ENCODE measurements at places on chromosomes 6 and 20.

GRCh38 chr20:46850416-46850815 is 44.2 kb upstream of the EYA2 start:
- no peak for DNase-seq

GRCh38 chr6:90383196-90383822 is 86.7 kb upstream of the BACH2 start:
- no peak for DNase-seq

- DNase-seq = no peak
Observed at GRCh38 chr6:133467231-133467981, 226.2 kb downstream of the EYA4 start.

- DNase-seq = no peak
Observed at GRCh38 chr20:48730977-48731376, 96.8 kb downstream of the PREX1 start.

- DNase-seq = no peak
Observed at GRCh38 chr20:60113771-60114170, 155.5 kb downstream of the CDH26 start.

DNA sequence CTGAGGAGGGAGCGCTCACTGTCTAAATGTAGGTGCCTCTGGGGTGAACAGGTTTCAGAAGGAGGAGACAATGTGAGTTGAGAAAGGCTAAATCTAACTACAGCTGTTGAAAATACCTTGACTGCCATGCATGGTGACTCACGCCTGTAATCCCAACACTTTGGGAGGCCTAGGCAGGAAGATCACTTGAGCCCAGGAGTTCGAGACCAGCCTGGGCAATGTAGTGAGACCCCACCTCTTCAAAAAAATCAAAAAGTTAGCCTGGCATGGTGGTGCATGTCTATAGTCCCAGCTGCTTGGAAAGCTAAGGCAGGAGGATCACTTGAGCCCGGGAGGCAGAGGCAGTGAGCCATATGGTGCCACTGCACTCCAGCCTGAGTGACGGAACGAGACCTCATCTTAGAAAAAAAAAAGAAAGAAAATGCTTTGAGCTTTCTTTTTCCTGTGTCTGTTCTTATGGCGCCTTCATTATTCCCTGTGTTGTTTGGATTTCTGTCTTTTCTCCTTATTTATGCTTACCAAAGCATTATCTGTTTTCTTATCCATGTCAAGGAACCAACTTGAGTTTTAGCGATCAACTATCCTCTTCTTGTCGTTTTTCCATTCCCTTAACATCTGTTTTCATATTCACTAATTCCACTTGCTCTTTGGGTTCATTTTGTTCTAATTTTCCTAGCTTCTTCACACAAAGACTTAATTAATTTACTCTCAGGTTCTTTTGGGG is 8.5 kb downstream of the SLC2A10 start:
- no peak for DNase-seq

GRCh38 chr6:4948781-4949450 is 54.9 kb downstream of the RPP40 start:
- DNase-seq = no peak

- DNase-seq = no peak
Observed at GRCh38 chr6:36913082-36913481, 27.3 kb downstream of the C6orf89 start.

GRCh38 chr20:63150911-63151531 is 64.9 kb downstream of the YTHDF1 start:
- no peak for DNase-seq

GRCh38 chr20:15220778-15221565 is 883.6 kb upstream of the FLRT3 start:
- no peak for DNase-seq

- DNase-seq = no peak
Observed at GRCh38 chr6:143802833-143803565, 40.1 kb upstream of the LTV1 start.

- DNase-seq = no peak
Observed at GRCh38 chr6:56104591-56104990, 142.8 kb downstream of the COL21A1 start.

- no peak for DNase-seq
Observed at GRCh38 chr6:43779852-43780236, 9.8 kb downstream of the VEGFA start.

GRCh38 chr20:64111841-64112641 is 4.7 kb upstream of the NPBWR2 start:
- no peak for DNase-seq

DNA sequence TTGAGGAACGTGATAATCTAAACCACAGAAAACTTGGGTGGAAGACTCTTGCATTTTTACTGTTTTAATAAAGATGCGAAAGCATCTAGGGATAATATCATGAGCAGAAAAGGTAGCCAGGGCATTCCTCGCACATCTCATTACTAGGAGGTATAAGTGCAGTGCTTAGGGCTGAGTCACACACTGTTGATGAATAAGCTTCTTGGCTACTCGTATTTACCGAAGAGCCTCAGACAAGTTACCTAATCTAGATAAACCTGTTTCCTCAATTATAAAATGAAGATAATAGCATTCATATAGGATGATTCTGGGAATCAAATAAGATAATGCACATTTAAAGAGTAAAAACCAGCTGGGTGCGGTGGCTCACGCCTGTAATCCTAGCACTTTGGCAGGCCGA is 780 bp upstream of the KIAA0319 start:
- no peak for DNase-seq

DNA sequence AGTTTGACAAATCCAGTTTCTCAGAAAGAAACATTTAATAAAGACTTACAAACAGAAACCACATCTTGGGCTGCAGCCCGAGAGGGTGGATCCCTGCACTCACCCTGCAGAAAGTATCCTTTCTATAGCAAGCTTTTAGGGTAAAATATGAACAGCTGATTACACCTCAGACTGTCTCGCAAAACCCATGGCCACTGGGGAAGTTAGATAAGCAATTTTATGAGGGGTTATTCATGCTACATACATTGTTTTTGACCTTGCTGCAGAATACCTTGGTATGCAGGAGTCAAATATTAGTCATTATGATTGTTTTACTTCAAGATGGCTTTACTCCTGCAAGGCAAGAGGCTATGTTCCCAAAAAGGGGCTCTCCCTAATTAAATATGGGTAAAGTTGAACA is 126.9 kb downstream of the OR2B2 start:
- DNase-seq = no peak

GRCh38 chr6:21033084-21033483 is 498.8 kb downstream of the CDKAL1 start:
- DNase-seq = no peak

DNA sequence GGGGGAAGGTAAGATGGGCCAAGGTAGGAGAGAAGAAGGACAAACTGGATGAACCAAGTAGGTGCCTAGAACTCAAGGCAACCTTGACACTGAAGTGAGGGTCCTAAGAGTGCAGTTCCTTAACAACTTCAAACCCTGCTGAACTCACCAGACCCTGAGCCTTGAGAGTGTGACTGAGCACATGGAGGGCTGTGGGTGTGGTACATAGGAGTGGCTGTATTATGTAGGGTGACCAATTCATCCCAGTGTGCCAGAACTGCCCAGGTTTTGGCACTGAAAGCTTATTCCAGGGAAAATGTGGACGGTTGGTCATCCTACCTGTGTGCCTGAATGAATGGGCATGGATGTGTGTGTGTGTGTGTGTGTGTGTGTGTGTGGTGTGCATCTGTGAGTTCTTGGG is 281.8 kb downstream of the DHX35 start:
- no peak for DNase-seq

DNA sequence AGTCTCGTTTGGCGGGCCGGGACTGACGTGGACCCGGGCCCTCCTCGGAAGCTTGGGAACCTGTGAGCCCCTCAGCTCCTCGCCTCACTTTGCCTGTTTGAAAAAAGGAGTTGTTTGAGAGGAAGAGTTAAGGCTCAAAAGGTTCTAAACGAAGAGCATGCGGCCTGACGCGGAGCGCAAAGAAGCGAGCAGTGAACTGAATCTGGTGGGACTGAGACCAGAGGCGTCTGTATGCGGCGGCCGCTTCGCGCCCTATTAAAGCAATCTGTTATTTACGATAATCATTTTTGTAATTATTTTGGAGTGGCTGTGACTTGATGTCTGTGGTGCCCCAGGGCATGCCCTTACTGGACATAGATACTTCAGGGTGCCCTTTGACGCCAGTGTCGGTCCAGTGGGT is 3.3 kb upstream of the TFAP2C start:
- no peak for DNase-seq

DNA sequence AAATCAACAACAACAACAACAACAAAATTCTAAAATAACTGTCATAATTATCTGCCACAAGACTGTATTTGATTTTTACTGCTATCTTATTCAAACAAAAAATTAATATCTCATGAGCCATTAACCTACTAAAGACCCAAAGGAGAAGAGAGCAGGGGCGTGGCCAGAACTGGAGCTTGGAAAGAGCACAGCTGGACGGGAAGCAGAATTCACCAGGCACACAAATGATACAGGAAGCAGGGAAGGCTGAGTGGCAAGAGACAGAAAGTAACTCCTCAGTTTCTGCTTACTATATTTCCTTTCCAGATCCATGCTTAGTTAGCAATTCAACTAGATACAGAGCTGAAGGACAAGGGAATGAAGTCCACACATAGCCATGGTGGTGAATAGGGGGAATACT is 54.4 kb downstream of the FKBP5 start:
- no peak for DNase-seq

- DNase-seq = peak; percentile 40
Observed at GRCh38 chr6:132483779-132484679, 28.9 kb downstream of the STX7 start.

GRCh38 chr6:43842231-43842794 is 72.3 kb downstream of the VEGFA start:
- no peak for DNase-seq

GRCh38 chr20:36074983-36075382 is 79.6 kb upstream of the EPB41L1 start:
- DNase-seq = no peak

DNA sequence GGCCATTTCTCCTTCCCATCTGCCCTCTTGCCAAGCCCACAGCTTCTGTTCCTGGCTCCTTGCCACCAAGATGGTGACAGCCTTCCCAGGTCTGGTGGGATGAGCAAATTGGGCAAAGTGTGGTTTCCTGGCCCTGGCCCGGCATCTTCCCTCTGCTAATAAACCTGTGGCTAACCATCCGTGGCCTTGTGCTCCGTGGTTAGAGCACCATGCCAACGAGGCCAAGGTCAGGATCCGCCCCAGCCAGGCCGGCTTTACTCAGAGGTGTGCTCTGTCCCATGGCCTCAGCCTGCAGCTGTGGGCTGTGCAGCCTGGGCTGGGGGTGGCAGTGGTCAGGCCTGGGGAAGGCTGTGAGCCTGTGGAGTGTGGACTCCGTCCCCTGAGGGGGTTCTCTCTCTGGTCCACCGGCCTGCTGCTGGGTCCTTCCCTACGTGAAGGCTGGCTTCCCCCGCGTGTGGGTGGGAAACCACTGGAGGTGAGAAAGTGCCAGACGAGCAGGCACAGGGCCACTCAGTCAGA is 117.4 kb downstream of the VEGFA start:
- no peak for DNase-seq

- DNase-seq = no peak
Observed at GRCh38 chr6:42471142-42471541, 19.4 kb upstream of the TRERF1 start.

GRCh38 chr6:69285054-69285453 is 511.8 kb downstream of the LMBRD1 start:
- DNase-seq = no peak

DNA sequence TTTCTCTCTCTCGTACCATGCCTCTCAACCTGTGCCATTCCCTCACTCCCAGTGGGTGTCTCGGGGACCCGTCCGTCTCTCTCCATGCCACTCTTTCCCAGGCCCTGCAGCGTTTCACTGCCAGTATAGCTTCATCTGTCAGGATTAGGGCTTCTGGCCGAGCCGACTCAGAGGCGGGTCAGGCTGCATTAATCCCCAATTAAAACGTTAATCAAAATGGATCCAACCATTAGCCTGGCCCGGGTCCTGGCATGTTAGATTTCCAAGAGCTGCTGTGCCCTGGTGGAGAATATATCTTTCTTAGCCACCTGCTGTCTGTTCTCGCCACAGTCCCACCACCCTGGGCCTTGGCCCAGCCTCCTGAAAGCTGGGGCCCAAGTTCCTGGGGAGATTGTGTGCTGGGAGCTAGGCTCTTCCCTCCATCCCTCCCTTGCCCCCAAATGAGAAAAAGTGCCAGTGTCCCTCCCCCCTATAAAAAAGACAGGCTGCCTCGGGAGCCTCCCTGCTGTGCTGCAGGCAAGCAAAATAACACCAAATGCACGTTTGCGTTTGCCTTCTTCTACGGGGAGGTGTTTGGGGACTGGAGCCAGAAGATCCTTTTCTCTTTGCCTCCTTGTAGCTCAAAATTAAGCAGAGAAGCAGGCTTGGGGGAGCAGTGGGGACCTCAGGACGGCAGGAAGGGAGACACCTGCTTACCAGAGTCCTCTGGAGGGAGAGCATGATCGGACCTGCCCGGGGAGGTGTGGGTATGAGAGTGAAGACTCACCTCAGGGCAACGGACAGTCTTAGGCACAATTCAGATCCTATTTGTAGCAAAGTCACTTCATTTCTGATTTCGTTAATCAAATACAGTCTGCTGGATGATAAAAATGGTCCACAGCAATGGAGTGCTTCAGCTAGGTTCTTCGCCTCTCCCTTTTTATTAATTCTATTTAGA is 3.0 kb downstream of the KCNG1 start:
- DNase-seq = no peak

GRCh38 chr6:28349892-28350737 is at the start of gene ZKSCAN3:
TSS of gene ZKSCAN3 (plus strand) at chr6:28349947. CDS start at chr6:28359587, 9,640 bp downstream.
- peak; percentile 32 for DNase-seq

DNA sequence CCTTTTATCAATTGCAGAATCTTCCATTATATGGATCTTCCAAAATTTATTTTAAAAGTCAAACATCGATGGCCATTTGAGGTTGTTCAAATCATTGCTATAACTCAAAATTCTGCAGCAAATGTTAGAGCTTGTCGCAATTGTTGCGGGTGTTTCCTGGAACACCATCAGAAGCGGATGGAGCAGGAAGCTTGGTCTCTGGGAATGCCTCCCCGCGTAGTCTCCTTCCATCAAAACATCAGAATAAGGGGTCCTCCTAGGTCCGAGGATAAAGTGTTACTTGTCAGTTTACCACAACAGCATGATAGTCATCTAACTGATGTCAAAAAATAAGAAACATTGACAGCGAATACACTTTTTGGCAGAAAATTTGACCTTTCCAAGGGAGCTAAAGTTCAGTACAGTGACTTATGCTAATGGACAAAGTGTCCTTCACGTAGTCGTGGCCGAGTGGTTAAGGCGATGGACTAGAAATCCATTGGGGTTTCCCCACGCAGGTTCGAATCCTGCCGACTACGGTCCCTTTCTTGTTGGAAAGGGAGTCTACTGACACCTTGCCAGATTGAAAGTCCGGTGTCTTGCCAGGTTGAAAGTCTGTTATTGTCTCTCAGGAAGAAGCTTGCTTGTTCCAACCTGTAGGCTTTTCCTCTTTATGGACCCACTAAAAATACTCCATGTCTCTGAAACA is 59.0 kb upstream of the ZNF184 start:
- no peak for DNase-seq

DNA sequence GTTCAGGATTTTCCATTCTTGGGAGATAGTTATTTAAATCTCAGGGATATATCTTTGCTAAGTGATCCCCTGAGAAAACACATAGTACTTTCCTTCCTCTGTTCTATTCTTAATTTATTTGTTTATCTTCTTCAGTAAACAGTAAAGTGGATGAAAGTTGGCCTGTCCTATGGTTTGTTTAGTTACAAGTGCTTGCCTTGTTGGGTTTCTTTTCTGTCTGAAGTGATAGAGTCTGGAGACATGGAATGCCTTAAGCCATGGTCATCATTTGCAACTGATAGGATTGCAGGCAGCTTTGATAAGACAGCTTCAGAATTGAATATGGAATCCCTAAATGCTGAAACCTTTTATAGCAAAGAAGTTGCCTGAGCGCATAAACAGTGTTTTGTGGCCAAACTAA is 4.9 kb downstream of the ADGRG6 start:
- DNase-seq = no peak

- peak; percentile 70 for DNase-seq
Observed at GRCh38 chr6:151276112-151276740, 36.5 kb downstream of the AKAP12 start.
